Activated CD8-positive, alpha-beta memory T cell treated with anti-CD3 and anti-CD28 coated beads for 48 hours (primary cell): ENCODE measurements at places on chromosomes 5 and 9.

DNA sequence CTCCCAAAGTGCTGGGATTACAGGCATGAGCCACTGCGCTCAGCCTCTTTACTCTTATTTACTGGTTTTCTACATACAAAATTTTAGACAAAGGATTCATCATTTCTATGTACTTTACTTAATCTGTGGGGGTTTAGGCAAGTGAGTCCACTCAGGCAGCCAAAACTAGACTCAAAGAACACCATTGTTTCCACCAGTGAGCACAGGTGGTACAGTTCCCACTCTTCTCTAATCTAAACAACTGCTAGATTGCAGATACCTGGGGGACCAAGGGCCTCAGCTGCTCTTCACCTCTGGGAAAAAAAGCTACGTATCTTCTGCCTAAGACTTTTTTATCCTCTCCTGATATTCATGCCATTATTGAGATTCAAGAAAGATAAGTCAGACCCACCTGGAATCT is 260.1 kb downstream of the EBF1 start:
- no peak for DNase-seq

- no peak for DNase-seq
These were observed 161.9 kb downstream of the MACROH2A1 start for GRCh38 chr5:135236908-135237747.

GRCh38 chr5:103866169-103866568 is 303.6 kb upstream of the NUDT12 start:
- no peak for DNase-seq

DNA sequence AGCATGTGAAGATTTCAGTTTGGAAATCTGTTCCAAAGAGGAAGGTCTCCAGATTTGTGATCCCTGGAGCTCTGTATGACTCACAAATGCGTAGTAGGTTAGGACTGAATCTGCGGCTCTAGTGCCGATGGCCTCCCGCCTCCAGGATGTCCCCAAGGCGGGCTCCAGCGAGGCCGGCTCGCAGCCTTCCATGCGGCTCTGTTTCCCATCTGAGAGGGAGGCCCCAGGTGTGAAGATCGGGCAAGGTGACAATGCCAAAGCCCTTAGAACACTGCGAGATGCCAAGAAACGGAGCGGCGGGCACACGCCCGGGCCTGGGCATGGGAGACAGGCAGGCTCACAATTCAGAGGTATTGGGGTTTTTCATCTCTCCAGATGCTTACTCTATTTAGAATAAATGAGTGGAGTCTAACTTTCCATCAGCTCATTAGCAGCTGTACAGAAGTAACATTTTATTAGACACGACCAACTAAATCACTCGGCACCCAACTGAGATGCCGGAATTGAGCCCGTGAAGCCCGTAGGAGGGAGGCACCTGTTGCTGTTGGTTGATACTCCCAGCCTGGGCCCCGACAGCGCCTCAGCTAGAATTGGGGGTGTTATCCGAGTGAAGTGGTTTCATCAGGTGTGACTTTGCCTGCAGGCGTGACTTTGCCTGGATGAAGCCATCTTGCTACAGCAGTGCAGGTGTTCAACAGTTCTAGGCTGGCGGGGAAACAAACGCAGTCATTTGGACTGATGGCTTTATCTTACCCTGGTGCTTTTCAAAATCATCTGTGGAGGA is 7.4 kb upstream of the MRPS2 start:
- DNase-seq: no peak

- no peak for DNase-seq
These were observed 48.5 kb downstream of the ICE1 start for GRCh38 chr5:5470933-5471332.

GRCh38 chr5:120988941-120989340 is 524.8 kb downstream of the PRR16 start:
- no peak for DNase-seq

DNA sequence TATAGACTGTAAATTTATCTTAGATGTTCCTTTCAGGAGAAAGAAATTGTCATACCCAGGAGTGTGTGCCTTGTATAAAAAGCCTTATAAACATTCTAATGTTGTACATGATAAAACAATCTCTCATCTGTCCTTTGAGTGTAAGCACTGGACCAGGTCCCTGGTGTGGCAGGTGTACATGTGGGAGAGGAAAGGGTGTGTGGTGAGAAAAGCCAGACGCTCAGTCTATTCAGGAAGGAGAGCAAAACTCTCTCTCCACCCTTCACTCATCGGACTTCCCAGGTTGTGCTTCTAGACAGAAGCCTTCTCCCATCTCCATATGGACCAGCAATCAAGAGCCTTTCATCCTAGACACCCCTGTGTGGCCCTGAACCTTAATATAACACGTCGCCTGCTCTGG is 154.2 kb downstream of the ESM1 start:
- DNase-seq: no peak

GRCh38 chr5:135251093-135251492 is 147.9 kb downstream of the MACROH2A1 start:
- DNase-seq: no peak

DNA sequence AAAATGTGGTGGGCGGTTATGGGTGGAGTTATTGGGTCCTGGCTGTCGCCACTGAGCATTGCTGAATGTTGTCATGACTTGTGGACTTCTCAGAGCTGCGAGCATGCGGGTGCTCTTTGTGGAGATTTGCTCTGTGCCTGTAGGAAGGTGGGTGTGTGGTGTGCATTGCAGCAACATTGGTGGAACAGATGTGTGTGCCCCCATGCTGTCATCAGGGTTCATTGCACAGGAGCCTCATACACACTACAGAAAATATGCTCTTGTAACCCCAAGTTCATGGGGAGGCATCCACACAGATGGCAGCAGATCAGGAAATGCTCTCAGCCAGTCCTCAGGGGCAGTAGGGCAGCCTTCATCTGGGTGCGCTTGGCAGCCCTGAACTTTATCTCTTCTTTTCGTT is 55.9 kb upstream of the PHF2 start:
- no peak for DNase-seq

DNA sequence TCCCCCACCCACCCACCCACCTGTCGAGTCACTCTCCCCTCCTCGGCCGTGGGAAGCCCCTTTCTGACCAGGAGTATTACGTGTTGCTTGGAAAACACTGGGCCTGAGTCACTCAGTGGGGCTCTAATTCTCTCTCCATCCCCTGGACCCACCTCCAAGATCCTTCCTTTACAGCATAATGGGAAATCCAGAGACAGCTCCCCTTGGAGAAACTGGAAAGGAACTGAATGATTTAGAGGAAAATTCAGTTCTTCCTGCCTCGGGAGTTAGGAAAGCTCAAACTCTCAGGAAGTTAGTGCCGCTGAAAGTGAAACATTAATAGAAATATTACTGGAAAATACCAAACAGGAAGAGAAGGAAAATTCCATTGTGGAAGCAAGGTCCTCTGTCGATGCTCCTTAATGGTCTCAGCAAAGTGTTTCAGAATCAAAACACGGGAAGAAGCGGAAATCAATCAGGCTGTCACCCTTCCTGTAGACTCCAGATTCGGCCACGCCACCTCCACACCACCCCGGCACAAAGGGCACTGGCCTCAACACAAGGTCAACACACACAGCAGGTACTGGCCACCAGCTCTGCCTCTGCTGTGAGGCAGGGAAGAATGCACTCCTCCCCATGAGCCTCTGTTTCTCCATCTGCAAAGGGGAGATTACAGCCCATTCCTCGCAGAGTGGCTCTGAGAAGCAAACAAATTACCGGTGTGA is 9.6 kb downstream of the SHB start:
- DNase-seq: no peak
